Osteoblast (primary cell): ENCODE measurements at places on chromosomes 12 and 14. TPM values are rescaled to one million over a fixed set of nuclear protein-coding genes. Genes with fewer than 3 reads are reported as not detected.

The COX8C gene
- total RNA-seq = not detected in 2 replicates

The RPL10L gene
- not detected in 2 replicates for total RNA-seq

The RHEBL1 gene
- total RNA-seq = 0.72 and 0.88 TPM in 2 replicates

The SDR9C7 gene
- total RNA-seq = not detected in 2 replicates

The LRRC43 gene
- 1.8 and 2.9 TPM in 2 replicates for total RNA-seq

The TSPAN19 gene
- not detected in 2 replicates for total RNA-seq

The BMAL2 gene
- 18.3 and 21.7 TPM in 2 replicates for total RNA-seq

The DNAAF2 gene
- 9.8 and 10.0 TPM in 2 replicates for total RNA-seq

The NAV3 gene
- total RNA-seq = 84.7 and 107 TPM in 2 replicates

The AGAP2 gene
- 0.29 and 0.72 TPM in 2 replicates for total RNA-seq

The BDKRB2 gene
- total RNA-seq = 4.1 and 7.6 TPM in 2 replicates

The COQ5 gene
- total RNA-seq = 15.2 and 19.2 TPM in 2 replicates

The ENDOU gene
- not detected in 2 replicates for total RNA-seq

The TMED10 gene
- 306 and 314 TPM in 2 replicates for total RNA-seq

- DNase-seq = peak; percentile 78
These were observed 124.5 kb downstream of the CALM1 start for GRCh38 chr14:90521084-90521929.

DNA sequence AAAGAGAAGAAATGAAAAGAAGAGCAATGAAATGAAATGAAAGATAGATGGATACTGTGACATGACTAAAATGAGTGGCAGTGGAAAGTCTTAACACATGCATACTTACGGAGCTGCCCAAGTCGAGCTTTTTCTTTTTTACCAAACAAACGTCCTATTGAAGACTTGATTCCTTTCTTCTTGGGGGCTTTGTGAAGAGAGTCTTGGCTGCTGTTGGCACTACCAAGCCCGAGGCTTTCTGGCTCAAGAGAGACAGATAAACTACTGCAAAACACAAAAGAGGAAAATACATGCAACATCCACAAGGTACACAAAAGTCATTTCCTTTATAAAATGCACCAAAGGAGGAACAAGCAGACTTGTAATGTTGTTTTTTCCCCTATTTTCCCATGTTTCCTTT lies 261.2 kb downstream of the ACSS3 start:
- no peak for DNase-seq

DNA sequence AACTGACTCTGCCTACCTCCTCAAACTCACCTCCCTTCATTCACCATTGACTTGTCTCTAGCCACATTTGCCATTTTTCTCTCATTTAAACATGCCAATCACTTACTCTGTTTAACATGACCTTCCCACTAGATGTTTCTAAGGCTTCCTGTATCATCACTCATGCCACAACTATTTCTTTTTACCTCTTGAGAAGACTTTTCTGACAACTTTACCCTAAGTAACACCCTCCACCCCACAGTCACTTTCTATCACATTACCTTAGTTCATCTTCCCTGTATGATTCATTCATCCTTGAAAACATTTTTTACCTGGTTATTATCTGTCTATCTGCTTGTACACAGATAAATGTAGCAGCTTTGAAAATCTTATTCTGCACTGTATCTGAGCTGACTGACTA lies 19.4 kb downstream of the PLCZ1 start:
- DNase-seq = no peak

DNA sequence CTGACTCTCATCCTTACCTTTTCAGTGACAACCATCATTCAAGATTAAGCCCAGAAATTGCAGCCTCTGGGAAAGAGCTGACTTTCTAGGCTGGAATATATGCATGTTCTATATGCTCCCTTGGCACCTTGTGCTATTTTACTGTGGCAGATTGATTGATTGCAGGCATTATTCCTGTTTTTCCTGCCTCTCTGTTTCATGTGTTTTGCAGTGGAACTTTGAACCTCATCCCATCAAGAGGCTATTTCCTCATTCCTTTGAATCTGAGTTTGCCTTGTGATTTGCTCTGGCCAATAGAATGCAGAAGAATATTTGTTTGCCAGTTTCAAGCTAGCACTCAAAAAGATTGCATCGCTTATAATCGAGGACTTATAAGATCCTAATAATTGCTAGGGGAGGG lies 174.8 kb upstream of the DCN start:
- DNase-seq = no peak

- peak; percentile 63 for DNase-seq
These were observed 134.7 kb upstream of the SCAF11 start for GRCh38 chr12:46124848-46125619.

- no peak for DNase-seq
These were observed 43.9 kb upstream of the TESC start for GRCh38 chr12:117143008-117143532.

- no peak for DNase-seq
These were observed 47.5 kb upstream of the FOXG1 start for GRCh38 chr14:28719130-28719529.

GRCh38 chr12:119570771-119571170 lies 22.8 kb upstream of the TMEM233 start:
- DNase-seq = no peak

DNA sequence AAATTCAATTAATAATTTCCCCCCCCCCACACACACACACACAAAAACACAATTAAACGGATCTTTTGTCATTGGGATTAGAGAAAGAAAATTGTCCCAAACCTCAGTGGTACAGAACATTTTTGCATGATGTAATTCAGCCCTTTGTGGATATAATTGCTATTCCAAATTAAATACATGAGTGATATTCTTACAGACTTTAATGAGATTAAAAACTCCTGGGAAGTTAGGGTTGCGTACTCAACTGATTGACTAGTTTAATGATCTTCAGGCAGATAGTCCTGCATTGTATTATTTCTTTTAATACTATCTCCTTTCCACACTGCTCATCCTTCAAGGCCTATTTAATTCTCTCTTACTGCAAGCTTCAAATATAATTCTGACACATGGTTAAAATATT lies 711.8 kb upstream of the LRFN5 start:
- DNase-seq = no peak

DNA sequence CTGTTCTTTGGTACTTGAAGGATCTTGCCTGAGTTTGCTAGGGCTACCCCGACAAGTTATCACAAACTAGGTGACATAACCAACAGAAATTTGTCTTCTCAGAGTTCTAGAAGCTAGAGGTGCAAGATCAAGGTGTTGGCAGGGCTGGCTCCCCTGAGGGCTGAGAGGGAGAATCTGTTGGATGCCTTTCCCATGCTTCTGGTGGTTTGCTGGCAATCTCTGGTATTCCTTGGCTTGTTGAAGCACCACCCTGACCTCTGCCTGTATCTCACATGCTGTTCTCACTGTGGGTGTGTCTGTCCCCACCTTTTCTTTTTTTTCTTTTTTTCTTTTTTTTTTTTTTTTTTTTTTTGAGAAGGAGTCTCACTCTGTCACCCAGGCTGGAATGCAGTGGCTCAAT lies 81.2 kb downstream of the VCPKMT start:
- DNase-seq = no peak

DNA sequence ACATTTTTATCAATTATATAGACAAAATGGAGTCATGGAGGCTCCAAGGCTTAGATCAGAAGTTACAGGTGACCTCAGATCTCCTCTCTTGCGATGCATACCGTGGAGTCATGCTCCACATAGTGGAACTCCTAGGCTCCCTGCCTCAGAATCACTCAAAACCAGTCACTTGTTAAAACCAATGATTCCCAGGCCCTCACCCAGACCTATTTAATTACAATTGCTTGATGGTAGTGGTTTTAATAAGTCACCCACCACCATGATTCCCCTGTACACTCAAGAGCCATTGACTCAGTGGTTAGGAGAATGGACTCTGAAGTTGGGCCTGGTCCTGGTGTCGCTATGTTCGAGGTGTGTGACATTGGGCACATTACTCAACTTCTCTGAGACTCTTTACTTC lies 26.9 kb downstream of the IFNG-AS1 start:
- DNase-seq = no peak

GRCh38 chr12:2613326-2614073 lies 181.3 kb upstream of the FKBP4 start:
- DNase-seq = peak; percentile 98

DNA sequence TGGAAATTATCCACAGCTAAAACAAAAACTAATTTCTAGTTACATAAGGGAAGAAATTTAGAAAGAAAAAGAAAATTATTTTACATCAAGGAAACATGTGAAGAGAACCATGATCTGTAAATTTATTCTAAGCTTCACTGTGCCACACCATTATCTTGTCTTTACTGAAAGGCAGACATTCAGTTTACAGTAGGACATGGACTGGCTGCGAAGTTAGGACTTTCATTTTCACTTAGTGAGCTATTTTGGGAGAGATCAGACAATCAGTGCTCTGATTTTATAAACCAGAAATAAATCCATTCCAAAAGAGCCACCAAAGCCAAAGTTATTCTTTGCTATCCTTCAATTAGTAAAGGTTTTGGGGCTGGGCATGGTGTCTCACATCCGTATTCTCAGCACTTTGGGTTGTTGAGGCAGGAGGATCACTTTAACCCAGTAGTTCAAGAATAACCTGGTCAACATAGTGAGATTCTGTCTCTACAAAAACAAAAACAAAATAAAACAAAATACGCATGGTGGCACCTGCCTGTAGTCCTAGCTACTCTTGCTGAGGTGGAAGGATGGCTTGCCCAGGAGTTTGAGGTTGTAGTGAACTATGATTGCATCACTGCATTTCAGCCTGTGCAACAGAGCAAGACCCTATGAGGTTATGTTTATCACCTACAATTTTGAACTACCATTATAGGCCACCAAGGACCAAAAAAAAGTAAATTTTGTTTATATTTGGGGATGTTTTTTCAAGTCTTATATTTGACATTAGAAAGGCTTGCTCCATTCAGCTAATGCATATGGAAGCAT lies 1084.8 kb upstream of the ATXN7L3B start:
- no peak for DNase-seq

DNA sequence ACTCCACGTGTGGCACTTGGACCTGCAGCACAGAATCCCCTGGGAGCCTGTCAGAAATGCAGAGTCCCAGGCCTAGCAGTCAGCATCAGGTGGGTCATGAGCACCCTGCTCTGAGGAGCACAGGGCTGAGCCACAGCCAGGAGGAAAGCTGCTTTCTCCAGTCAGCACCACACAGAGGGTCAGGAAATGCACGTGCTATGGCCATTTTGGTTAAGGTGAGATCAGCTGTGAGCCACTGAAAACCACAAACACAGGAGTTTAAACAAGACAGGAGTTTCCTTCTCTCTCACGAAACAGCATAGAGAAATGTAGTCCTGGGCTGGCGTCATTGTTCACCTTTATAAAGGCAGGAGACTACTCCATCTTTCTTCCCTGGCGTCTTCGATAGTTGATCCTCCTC lies 204.5 kb upstream of the SFSWAP start:
- DNase-seq = no peak

- DNase-seq = no peak
These were observed 63.1 kb upstream of the CNOT2 start for GRCh38 chr12:70180130-70180529.

GRCh38 chr12:18681818-18682217 lies 56.0 kb downstream of the PLCZ1 start:
- DNase-seq = no peak

GRCh38 chr14:92677955-92678354 lies 70.5 kb downstream of the LGMN start:
- no peak for DNase-seq

DNA sequence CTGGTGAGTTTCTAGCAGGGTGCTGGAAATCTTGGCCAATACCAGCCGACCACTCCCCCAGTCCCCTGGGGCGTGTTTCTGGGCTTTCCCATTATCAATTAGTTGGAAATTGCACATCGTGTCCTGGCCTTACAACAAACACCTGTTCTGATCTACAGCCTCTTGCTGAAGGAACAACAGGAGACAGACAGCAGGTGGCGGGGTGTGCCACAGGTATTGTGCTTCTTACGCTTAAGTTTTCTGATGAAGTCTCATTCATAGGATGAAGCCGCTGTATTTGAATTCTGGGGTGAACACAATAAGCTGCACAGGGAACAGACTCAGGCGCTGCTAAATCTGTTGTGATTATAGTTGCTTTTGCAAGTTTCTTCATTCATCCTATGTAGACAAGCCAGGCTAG lies 703 bp downstream of the HIGD1C start:
- no peak for DNase-seq

GRCh38 chr12:60644076-60644475 lies 1048.2 kb downstream of the SLC16A7 start:
- DNase-seq = no peak

- DNase-seq = no peak
These were observed 60.8 kb upstream of the EEA1 start for GRCh38 chr12:92989715-92990484.

- no peak for DNase-seq
These were observed 1.8 kb downstream of the GLRX5 start for GRCh38 chr14:95536671-95537070.

- DNase-seq = peak; percentile 69
These were observed 1.2 kb upstream of the NEMF start for GRCh38 chr14:49853572-49854375.

- DNase-seq = no peak
These were observed 288.4 kb downstream of the NUAK1 start for GRCh38 chr12:105850103-105850968.

DNA sequence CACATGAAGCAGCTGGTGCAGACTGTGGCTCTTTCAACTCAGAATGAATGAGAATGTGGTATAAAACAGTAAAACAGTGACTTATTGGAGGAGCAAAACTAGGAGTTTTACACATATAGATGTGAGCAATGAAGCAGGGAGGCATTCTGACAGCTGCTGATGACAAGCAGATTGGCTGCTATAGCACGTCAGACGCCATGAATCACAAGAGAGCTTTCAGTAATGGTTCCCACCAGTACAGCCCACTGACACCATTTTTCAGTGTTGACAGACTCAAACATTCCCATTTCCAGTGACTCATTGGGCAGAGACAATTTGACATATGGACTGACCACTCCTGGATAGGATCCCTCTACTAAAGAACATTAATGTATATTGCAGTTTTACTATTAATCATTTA lies 24.6 kb upstream of the FSCB start:
- DNase-seq = no peak

DNA sequence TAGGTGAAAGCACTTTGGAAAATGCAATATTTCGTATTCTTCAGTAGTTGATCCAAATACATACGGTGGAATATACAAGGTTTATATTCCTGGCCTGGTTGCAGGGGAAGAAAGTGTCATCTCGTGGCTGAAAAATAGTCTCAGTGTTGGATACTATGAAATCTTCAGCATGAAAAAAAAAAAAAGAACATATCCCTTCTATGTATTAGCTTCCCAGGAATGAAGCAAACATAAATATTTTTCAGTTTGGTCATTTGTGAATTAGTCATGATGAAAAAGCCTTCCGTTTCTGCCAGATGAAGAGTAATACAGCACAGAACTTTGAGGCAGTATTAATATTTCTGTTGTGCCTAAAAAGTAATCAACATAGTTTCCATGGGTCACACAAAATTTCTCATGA lies 36.7 kb downstream of the FLRT2 start:
- peak; percentile 9 for DNase-seq

DNA sequence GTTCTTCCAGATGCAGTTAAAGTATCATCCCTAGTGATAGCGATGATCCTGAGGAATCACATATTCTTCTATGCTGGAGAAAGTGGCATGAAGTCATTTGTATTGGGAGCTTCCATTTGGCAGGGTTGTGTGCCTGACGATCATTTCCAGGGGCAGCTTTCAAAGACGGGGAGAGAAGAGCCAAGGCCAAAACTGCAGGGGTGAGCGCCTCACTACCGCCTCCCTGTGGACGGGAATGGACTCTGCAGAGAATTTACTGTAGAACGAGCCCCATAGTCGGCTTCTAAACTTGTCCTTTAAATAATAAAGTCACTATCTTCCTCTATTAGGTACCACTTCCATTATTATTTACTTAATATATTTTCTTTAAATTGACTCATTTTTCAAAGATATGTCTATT lies 555.9 kb upstream of the TMEM132C start:
- DNase-seq = no peak
